ENCODE measurements at places on chromosomes 2 and 18.

- DNase-seq: no peak
Measured at GRCh38 chr2:39188960-39189494, 54.7 kb downstream of the CDKL4 start.

GRCh38 chr2:26757873-26758789, 6.0 kb upstream of the SLC35F6 start:
- DNase-seq: no peak

DNA sequence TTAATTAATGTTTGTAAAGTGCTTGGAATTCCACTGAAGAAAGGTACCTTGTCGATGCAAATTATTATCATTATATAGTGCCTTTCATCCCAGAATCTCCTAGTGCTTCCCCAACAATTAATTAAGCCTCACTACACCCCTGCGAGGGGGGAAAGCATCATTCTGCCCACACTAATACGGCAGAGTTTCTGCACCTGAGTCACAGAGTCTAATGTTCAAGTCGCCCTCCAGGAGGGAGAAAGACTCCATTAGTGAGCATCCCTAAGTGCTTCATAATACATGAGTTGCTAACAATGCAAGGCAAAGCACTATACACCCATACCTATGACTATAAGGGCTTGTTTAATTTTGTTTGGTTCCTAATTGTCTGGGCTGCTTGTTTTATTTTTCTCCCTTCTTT, 25.4 kb upstream of the NRP2 start:
- DNase-seq: no peak

DNA sequence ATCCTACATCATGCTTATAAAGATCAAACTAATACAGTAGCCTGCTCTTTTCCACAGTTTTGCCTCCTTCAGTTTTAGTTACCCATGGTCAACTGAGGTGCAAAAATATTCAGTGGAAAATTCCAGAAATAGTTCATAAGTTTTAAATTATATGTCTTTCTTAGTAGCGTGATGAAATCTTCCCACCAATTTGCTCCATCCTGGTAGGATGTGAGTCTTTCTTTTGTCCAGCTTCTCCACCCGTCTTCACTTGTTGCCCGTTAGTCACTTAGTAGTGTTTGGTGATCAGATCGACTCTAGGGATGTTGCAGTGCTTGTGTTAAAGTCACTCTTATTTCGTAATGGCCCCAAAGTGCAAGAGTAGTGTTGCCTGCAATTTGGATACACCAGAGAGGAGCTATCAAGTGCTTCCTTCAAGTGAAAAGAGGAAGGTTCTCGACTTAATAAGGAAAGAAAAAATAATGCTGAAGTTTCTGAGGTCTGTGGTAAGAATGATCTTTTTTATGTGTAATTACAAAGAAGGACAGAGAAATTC, 57.0 kb downstream of the CEP192 start:
- no peak for DNase-seq

- DNase-seq: no peak
Measured at GRCh38 chr2:26640781-26641564, at the start of gene CIB4. CIB4 (minus strand) TSS chr2:26641366; CDS start chr2:26641314, 52 bp downstream.

GRCh38 chr2:236273126-236273525, 8.9 kb upstream of the ASB18 start:
- DNase-seq: no peak

DNA sequence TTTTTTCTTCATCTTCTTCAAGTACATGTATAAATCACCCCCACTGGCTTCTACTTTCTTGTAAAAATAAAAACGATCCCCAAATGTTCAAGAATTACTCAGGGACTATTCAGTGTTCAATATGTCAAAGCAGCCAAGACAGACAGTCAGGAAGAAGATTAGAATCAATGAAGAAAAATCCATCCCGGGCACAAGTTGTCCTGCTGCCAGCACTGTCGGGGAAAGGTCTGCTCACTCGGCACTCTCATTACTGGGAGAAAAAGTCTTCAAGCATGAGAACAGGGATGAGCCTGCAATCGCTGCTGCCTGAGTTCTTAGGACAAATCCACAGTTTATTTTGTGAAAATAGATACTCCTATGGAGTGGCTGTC, 482.8 kb upstream of the KLHL29 start:
- no peak for DNase-seq

- DNase-seq: no peak
Measured at GRCh38 chr2:218392459-218392858, 7.2 kb upstream of the CTDSP1 start.

DNA sequence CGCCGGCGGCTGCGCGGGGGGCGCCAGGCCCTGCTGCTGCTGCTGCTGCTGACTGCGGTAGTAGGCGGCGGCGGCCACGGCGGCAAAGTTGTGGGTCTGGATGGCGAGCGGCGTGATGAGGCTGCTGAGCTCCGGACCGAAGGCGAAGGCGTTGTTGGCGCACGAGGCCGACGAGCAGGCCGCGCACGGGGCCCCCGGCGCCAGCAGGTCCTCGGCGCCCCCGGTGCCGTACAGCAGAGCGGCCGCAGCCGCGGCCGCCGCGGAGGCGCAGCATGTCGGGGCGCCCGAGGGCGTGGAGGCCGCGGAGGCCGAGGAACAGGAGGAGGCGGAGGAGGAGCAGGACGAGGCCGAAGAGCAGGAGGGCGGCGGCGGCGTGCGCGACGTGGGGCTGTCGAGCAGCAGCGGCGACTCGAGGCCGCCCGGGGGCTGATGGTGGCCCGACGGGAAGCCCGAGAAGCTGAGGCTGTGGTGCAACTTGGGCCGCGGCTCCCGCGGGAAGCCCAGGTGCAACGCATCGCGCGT, 1.8 kb downstream of the ZFP36L2 start:
- DNase-seq: peak; percentile 20

DNA sequence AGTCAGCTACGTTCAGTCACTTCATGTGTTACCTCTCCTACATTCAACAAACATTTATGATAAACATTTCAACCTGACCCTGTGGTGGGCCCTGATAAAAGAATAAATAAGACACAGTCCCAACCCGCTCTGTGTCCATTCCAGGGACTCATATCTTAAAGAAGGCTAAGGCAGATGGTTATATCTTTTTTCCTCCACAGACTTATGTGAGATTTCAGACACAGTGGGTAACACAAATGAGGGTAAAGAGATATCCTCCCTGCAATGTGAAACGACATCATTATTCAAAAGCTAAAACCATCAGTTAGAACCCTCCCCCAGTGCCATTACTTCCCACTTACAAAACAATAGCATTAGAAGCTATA, 11.1 kb upstream of the HNRNPLL start:
- DNase-seq: no peak

GRCh38 chr2:9201185-9201891, 5.3 kb upstream of the ASAP2 start:
- no peak for DNase-seq

- DNase-seq: no peak
Measured at GRCh38 chr2:28643911-28644334, 107.7 kb upstream of the PPP1CB start.

- peak; percentile 63 for DNase-seq
Measured at GRCh38 chr2:177392373-177393202, at the start of gene AGPS. AGPS (plus strand) TSS chr2:177392773; CDS start chr2:177392790, 17 bp downstream.

DNA sequence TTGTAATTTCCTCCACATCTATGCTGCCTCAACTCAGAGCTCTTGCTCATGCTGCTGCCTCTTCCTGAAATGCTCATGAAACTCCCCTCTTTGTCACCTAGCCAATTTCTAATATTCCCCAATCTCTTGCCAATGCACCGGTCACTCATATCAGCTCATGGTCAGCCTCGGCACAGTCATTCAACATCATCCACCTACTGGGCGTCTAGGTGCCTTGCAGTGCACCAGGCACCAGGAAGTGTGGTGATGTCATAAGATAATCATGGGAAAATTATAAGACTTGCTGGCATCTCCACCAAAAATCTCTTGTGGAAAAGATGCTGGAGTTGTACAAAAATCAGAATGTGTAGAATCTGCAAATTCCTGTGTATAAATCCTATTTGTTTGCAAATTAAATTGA, 52.6 kb upstream of the RAB27B start:
- DNase-seq: no peak

GRCh38 chr2:54114936-54115283, 505 bp upstream of the ACYP2 start:
- no peak for DNase-seq

DNA sequence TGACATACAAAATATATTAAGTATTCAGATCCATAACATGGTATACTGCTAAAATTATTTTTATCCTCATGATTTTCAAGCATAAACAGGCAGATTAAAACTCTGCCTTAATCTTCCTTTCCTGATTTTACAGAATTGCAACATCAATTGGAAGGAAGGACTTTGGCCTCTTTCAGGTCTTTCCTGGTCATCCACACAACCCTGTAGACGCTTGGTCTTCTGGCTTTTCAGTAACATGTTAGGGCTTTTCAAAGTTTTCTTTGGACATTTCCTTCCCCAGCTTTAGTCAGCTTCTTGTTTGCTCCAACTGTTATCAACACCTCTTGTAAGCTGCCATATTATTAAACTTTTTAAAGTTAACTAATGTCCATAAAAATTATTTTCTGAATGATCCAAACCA, 1364.9 kb upstream of the NRXN1 start:
- DNase-seq: no peak

- DNase-seq: no peak
Measured at GRCh38 chr2:232339121-232340081, 39.1 kb upstream of the ALPP start.

DNA sequence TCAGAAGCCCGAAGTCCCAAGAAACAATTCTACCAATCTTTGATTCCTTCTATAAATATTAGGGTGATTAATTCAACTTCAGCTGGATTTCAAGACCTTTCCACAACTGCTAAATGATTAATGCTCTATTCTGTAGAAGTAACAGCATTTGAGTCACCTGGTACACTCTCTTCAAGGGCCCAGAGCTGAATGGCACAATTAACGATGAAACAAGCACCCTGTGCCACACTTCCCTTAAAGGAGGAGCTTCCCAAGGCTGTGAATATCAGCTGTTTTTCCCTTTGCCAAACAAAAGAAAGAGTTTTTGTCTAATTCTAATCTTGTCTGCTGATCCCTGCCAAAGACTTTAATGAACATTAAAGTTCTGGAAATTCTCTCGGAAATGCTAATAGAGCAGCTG, 56.0 kb downstream of the BOD1L2 start:
- DNase-seq: no peak

DNA sequence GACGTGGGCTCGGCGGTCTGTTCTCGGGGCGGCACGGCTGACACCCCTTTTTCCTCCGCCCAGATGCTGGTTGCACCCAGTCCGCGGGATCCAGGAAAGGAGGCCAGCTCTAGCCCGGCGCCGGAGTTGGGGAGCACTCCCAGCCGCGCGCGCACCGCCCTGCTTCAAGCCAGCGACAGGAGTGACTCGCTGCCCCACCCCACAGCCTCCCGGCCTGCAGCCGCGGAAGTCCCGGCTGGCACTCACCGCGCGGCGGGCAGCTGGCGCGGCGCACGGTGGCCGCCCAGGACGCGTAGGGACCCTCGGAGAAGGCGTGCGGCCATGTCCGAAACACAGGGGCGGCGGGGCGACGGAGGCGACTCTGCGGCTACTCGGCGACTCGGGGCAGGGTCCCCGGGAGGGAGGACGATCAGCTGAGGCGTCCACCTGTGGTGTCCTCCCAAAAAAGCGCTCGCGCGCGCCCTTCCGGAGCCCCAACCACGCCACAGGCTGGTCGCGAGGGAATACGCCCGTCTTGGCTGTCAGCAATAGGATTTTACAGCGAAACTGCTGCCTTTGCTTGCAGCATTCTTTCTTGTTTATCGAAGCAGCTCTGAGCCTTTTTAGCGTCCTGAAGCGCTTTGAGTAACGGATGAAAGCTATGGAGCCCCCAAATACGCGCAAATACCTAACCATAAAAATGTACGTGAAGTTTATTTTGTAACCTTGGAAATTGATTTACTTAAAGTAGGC, at the start of gene ACADL:
TSS of gene ACADL (minus strand) at position 507 of the 732 bp plus-strand sequence. CDS start at position 323, 184 bp downstream.
- DNase-seq: no peak

- DNase-seq: no peak
Measured at GRCh38 chr2:105575499-105576025, 169.2 kb upstream of the NCK2 start.

DNA sequence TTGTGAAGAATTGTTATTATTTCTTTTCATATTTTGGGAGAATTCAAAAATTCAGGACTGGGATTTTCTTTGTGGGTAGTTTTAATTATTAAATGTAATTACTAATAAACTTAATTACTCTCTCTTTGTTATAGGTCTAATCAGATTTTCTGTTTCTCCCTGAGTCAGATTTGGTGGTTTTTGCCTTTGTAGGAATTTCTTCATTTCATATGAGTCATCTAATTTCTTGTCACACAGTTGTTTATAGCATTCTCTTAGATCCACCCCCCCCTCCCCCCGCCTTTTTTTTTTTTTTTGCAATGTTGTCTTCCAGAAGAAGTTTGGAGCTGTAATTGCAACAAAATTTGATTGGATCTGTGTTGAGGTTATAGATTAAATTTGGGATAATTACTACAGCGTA, 26.0 kb upstream of the GALR1 start:
- DNase-seq: no peak

- no peak for DNase-seq
Measured at GRCh38 chr2:67318031-67318430, 79.1 kb upstream of the ETAA1 start.

DNA sequence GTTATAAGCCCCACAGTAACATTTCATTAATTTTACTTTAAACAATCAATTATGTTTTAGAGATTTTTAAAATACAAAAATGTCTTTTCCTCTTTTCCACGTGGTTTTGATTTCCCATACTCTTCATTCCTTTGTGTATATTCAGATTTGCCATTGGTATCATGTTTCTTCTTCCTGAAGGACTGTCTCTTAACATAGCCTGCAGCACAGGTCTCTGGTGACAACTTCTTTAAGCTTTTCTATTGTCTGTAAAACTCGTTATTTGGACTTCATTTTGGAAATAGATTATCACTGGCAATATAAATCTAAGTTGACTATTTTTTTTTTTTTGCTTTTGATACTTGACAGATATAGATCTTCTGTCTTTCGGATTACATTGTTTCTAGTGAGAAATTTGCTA, 115.2 kb upstream of the KLHL29 start:
- no peak for DNase-seq

DNA sequence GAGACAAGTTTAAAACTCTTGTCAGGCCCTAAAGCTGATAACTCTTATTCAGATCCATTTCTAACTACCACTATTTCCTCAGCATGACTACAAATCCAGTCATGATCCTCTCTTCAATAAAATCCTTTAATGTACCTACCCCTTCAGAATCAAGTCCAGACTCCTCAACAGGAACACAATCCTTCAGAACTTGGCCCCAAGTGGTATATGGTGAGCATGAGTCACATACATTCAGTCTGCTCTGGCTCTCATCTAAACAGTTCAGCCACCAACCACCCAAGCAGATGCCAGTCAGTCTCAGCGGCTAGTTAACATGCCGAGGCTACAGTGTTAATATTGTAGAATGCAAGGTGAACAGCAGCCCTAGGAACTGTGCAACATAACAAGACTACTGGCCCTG, 9.7 kb downstream of the LMAN2L start:
- DNase-seq: no peak

- DNase-seq: no peak
Measured at GRCh38 chr18:40056079-40056692, 1898.8 kb upstream of the PIK3C3 start.

Data from stimulated activated CD8-positive, alpha-beta memory T cell treated with anti-CD3 and anti-CD28 coated beads, Interleukin-15, amount 100 ng/mL, for 24 hours (primary cell).